NCI-H774 (cell line): ENCODE measurements at places on chromosomes 6 and 20.

DNA sequence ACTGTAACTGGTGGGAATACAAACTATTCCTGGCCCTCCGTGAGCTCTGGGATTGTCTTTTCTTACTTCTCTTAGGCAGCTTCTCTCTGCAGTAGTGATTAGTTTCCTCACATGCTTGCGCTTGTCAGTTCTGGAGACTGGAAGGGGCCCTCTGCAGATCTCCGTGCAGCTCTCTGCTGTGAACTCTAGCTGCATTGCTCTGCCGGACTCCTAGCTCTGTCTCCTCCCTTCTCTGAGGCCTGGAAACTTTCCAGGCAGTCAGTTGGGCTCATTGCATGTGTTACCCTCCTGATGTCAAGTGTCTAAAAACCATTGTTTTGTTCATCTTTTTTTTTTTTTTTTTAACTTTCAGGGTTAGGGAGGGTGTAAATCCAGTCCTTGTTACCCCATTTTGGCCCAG is 102.3 kb downstream of the CTNNBL1 start:
- no peak for DNase-seq

DNA sequence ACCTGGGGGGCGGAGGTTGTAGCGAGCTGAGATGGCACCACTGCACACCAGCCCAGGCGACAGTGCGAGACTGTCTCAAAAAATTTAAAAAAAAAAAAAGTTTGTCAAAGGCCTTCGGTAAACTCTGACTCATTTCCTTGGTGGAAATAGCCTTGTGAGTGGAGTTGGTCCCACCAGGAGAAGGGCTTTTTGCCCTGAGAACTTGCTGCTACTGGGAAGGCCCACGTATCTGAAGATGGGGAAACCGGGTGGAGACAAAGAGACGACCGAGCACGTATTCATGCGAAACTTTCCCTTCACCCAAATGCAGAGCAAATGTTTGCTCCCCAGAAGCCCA is 51.7 kb downstream of the SLC22A23 start:
- DNase-seq = no peak

DNA sequence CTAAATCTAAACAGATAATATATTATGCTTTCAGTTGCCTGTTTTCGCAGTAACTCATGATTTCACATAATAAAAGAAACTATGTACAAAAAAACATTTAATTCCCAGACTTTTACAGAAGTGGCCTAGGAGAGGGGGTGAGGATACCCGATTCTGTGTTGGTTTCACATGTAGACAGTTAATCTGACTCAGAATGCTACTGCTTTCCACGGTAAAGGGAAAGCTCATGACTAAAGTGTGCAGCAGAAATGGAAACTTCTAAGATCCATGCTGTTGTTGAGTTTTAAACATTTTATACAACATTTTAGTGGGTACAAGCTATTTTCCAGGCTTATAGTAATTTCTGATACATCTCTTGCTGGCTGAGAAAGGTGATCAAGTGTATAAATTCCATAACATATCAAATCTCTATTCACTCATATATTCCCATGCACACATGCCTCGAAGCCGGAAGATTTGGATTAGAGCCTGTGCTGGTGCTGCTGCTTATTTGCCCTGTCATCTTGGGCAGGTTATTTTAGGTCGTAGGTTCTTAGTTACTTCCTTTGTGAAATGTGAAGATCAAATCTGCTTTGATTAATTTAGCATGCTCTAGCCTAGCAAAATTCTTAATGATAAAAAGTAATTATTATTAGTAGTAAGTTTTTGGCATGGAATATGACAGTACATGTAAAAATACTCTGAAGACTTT is 896.7 kb upstream of the MAP3K7 start:
- no peak for DNase-seq

DNA sequence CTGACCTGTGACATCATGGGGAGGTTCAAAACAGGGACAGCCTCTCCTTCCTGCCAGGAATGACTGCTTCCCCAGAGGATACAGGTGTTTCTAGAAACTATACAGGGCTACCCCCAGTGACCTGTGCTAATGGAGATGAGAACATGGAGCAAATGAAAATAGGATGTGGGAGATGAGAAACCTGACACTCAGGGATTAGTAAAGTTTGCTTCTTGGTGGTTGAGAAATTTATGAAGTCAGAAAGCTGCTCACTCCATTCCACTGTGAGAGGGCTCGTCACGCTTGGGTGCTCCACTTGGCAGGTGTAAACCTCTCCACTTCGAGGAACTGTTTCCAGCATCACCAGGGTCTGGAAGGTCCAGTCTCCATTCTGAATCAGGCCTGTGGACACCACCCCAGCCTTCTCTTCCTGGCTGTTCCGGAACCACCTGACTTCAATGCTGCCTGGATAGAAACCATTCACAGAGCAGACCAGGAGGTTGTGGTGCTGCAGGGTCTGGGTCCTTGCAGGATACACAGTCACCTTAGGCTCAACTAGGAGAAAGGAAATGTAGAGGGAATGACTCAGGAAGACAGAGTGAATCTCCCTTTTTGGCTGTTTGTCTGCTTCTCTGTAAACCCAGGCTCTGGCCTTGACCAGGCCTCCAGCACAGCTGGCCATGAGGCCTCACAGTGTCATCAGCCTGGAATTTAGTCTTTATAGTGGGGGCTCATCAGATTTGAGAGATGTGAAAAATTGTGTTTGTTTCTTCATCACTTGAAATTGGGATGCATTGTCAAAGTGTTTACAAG is 10.8 kb downstream of the HLA-DRB5 start:
- DNase-seq = no peak

DNA sequence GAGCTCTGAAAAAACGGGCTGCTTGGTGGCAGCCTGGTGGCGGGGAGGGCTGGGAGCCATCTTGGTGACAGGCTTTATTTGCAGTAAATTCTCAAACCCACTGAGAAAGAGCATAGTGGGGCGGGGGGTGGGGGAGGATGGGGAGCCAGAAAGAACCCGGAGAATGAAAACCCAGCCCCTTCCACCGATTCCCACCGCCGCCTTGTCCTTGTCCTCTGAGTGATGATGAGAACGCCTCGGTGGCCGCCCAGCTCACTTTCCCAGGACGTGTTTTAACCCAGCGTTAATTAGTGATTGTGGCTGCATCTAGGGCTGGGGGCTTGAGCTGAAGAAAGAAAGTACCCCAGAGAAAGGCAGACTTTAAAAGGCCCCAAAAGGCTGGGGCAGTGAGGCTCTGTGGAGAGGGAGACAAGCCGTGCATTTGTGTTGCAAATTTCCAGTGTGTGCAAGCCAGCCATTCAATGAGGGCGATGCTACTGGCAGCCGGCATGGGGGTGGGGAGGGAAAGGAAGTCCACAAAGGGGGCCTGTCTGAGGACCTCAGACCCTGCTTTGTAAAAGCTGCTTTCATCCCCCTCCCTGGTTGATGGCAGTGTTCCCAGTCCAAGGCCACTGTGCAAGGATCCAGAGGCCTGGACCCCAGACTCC is 6.2 kb upstream of the GHRH start:
- DNase-seq = no peak

GRCh38 chr6:168666699-168667427 is 225.9 kb downstream of the SMOC2 start:
- no peak for DNase-seq

GRCh38 chr20:60063048-60063451 is 104.8 kb downstream of the CDH26 start:
- DNase-seq = no peak

GRCh38 chr6:160519603-160520042 is 144.5 kb downstream of the LPA start:
- no peak for DNase-seq

- no peak for DNase-seq
Measured at GRCh38 chr6:51266604-51267003, 447.9 kb downstream of the TFAP2B start.

DNA sequence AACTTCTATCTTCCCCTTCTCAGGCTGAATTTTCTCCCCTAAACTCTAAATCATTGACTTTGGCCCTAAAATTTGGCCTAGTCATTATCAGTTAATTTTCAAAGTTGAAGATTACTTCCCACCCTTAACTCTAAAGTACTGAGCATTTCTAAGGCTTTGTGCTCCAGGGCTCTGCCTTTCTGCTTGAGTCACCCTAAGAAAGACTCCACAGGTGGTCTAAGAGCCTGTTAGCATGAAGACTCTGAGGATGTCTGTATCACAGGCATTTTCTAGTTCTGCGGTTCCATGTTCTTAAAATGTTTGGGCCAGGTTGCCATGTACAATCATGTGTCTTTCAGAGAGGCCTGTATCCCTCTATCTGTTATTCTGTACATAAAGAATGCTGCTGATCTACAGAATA is 808.1 kb upstream of the MANEA start:
- no peak for DNase-seq

DNA sequence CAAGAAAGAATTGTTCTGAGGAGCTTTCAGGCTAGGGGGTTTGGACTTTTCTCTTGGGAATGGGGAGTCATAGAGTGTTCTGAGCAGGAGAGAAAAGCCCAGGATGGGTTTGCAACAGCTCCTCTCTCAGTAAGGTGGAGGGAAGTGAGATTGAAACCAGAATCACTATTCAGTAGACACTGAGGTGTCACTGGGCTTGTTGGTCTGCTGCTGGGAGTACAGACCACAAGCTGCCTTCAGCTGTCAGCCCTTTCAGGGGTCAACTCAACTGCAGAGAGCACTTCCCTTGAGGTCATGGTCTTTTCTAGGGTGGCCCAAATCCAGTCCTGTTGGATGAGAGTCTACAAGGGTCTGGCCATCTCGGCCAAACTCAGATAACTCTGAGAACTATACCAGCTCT is 12.9 kb upstream of the FOXA2 start:
- no peak for DNase-seq

- DNase-seq = no peak
Measured at GRCh38 chr6:167706313-167707109, 120.2 kb upstream of the AFDN start.

DNA sequence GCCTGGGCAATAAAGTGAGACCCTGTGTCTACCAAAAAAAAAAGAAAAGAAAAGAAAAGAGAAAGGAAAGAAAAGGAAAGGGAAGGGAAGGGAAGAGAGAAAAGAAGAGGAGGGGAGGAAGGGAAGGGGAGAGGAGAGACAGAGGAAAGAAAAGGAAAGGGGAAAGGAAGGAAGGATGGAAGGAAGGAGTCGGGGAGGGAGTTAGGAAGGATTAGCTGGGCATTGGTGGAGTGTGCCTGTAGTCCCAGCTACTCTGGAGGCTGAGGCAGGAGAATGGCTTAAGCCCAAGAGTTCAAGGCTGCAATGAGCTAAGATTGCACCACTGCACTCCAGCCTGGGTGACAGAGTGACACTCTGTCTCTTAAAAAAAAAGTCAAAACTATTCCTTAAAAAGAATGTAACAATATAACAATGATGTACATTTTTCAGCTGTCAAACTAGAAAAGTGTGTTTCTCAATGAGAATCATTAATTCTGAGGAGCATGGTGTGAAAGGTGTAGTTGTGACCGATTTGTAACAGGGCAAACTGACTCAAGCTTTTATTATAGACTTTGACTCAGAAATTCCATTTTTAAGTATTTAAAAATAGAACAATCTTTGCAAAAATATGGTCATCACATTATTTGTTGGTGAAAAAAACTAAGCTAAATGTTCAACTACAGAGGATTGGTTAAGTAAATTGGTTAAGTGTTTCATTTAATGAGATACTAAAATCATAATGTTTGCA is 14.7 kb downstream of the SNRPB start:
- DNase-seq = no peak

GRCh38 chr20:51452091-51452613 is 90.4 kb downstream of the NFATC2 start:
- DNase-seq = no peak

DNA sequence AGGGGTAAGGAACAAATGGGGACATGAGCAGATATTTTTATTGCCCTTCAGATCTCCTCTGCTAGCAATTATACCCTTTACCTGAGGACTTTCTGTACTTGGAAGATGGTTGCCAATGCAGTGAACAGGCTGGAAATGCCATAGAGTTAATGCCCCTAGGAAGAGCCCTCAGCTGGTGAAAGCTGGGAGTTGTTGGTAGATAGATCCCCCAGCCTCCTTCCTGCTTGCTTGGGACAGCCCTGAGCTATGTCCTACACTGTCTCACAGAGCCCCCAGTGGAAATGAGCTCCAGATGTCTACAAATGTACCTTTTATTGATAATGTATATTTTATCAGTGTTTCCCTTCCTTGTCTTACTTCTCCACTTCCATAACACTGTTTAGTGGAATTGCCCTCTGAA is 87.6 kb upstream of the PAK5 start:
- DNase-seq = no peak

GRCh38 chr6:2748183-2748582 is 2.5 kb downstream of the MYLK4 start:
- DNase-seq = no peak

DNA sequence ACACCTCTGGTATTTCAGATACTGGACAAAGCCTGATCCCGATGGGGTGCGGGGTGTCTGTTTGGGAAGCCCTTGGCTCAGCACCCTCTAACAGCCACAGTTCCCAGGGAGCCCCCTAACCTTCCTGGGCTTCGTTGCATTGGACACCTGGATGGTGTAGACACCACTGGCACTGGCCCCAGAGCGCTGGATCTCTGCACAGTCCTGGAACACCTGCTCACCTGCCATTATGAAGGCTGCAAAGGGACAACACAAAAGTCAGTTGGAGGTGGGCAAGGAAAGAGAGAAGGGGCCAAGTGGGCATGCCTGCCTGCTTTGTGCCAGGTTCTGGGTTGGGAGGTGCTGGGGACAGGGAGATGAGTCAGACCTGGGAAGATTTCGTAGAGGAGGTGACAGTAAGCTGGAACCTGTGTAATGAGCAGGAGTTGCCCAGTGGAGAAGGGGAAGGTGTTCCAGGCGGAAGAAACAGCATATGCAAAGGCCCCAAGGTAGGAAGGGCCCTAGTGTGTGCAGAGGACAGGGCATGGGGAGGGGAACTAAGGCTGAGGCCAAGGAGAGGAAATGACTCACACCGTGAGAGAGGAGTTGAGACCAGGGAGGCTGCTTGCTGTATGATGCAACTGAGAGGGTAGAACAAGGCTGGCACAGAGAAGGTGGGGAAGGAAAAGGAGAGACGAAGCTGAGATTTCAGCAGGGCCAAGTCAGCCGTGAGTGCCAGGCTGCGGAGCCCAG is 34.9 kb downstream of the ANGPT4 start:
- no peak for DNase-seq

GRCh38 chr6:4394786-4395185 is 259.4 kb upstream of the ECI2 start:
- peak; percentile 17 for DNase-seq

DNA sequence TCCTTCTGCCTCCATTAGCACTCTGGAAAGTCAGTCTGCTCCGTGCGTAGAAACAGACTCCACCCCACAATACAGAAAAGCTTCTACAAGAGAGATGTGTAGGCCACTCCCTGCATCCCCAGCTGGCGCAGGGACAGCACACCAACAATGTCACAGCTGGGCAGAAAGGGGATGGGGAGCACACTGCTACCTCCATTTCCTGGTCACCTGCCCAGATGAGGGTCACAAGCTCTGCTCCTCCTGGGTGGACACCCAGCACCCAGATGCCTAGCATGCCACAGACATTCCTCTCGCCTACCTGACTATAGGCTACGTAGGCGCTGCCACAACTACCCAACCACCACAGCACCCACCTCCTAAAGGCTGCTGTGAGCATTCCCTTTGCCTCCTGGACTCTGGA is 12.2 kb downstream of the BEND3 start:
- no peak for DNase-seq

DNA sequence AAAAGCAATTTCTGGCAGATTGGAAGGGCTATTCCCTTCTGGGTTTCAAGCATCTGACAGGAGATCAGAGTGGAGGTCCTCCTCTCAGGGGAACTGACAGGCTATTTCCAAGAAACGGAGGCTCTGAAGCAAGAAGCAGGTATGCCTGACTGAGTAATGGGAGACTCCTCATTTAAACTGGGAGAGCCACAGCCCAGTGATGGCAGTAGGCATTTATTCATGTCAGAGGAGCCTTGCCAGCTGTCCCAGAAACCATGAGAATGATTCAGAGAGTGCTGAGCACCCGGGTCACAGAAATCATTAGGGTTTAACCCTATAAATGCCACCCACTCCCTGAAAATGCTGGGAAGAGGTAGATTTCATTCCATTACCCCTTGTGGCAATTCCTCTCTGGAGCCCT is 247.5 kb upstream of the RNF217 start:
- DNase-seq = no peak
